Right ventricle myocardium superior (tissue), 1 donor: ENCODE measurements at places on chromosomes 1 and 21. TPM values are rescaled to one million over a fixed set of nuclear protein-coding genes. Genes with fewer than 3 reads are reported as not detected.

The CELA2A gene
- total RNA-seq: not detected

The ANKRD65 gene
- total RNA-seq: 1.8 TPM

The CD5L gene
- total RNA-seq: 4.9 TPM

The FMO3 gene
- total RNA-seq: 1.2 TPM

The OR6F1 gene
- total RNA-seq: not detected

The MLLT11 gene
- 2.9 TPM for total RNA-seq

The ITLN1 gene
- 2.3 TPM for total RNA-seq

The XCL1 gene
- total RNA-seq: 0.48 TPM

The LCK gene
- total RNA-seq: 0.51 TPM

The BSND gene
- total RNA-seq: not detected

The OVAAL gene
- 1.1 TPM for total RNA-seq

The CLCNKA gene
- total RNA-seq: 0.35 TPM

The NTPCR gene
- 56.9 TPM for total RNA-seq

GRCh38 chr1:45266151-45266801 is 59.9 kb upstream of the ZSWIM5 start:
- DNase-seq: peak; percentile 68

GRCh38 chr1:244057474-244058385 is 6.6 kb downstream of the ZBTB18 start:
- DNase-seq: no peak

- no peak for DNase-seq
These were observed 738.0 kb downstream of the PTPRU start for GRCh38 chr1:29974316-29974724.

DNA sequence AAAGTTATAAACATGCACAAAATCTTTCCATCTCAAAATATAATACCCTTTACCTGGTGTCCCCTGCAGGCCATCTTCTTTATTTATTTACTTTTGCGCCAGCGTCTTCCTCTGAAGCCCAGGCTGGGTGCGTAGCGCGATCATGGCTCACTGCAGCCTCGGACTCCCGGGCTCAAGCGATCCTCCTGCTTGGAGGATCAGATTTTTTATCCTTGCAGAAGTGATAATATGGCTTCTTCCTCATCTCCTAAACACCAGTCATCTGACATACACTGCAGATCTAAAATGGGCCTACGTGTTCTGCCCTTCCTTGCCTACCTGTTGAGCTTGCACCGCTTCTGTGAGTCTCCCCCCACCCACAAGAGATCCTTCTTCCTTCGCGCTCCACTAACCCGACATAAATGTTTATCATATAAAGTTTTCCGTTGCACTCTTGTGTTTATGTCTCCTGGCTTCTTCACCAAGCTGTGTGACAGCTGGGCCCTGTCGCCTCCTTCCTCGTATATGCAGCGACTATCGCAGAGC is 506 bp upstream of the SRP9 start:
- no peak for DNase-seq

DNA sequence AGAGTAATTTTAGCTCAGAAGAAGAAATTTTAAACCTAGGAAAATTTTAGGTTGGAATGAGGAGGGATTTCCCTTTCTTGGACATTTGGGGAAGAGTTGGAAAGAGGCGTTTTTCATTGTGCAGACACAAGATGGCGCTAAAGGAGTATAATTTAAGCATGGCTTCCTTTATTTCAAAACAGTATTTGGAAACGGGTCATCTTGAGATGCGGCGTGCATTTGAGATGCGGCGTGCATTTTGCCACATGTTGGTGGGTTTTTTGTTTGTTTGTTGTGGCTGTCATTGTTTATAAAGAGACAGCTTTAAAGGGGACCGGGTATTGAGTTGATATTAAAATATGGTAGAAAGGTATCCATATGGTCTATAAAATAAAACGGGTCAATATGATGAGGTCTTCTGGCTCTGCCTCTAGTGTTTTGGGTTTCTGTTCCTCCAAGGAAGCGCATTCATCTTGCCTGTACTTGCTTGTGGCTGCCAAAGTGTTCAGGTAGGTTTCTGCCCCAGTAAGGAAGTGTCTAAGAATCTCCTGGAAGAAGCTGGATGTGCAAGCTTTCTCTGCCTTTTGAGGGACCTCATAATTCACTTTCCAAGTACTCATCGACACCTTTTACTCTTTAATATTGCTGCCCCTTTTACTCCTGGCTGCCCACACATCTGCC is 210.3 kb downstream of the SLC35F3 start:
- no peak for DNase-seq

DNA sequence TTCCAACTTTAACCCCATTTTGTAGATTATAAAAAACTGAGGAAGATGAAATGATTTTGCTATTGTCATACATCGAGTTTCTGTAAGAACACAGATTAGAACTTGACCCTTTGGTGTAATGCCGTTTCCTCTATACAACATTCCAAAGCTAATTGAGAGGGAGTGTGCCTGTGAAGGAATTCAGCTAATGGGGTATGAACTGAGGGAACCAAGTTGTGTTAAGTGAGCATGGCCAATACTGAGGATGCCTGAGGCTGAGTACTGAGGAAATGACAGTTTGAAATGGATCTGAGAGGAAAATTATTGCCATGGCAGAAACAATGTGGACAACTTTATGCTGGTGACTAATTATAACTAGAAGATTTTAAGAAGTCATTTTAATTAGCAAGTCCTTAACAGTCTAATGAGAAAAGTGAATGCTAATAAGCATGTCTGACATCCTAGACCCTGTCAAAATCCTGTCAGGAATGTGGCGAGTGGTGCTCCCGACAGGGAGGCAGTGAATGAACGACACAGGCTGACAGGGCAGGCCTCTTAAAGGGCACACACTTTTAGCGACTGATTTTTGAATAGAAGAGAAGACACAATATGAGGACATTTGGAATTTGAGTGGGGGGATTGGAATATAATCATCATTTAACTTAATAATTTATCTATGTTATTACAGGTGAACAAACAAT is 262.5 kb downstream of the HLX start:
- no peak for DNase-seq

GRCh38 chr1:3656450-3657095 is 4.3 kb downstream of the TP73 start:
- peak; percentile 22 for DNase-seq

- peak; percentile 72 for DNase-seq
These were observed 38.1 kb downstream of the TNFRSF9 start for GRCh38 chr1:7902478-7903085.

- no peak for DNase-seq
These were observed 1.1 kb downstream of the WARS2 start for GRCh38 chr1:119139403-119139802.

DNA sequence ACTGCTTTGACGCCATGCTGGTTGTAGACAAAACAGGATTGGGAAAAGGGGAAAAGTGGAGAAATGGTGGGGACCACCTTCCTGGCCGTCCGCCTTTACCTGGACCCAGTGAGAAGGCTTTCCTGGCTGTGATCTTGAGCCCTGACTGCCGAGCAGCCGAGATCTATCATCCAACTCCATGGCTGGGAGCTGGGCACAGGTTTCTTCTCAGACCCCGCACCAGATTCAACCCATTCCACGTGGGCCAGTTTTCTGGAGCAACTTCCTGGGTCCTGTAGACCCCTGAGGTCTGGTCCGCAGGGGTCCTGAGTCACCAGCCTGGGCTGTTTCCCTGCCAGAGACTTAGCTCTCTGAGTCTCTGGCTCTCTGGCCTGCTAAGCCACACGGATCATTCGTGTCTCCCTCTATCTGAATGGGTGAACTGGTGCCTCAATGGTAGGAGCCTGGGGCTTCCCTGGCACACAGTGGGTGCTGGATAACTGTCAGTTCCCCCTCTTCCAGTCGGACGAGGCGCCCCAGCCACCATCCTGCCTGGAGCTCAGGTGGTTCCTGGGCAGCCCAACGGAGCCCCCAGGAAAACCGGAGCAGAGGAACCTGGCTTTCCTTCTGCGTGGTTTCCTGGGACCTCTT is 4.5 kb upstream of the NPHP4 start:
- peak; percentile 3 for DNase-seq

DNA sequence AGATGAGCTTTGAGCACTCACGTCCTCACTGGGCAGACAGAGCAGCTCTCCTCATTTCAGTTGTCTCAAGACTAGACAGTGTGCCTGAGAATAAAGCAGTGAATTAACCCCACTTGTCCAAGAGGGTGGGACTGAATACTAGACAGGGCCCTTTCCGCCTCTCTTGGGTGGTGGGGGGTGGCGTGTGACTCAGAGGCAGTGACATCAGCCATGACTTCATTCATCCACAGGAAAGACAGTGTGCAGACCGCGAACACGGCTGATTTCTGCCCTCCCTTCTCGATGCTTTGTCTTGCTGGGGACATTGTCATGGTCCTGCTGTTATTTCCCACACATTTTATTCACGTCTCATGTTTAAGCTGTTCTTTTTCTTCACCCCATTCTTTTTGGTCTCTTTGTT is 64.9 kb downstream of the FGGY start:
- DNase-seq: peak; percentile 37

- no peak for DNase-seq
These were observed 12.3 kb upstream of the SDC3 start for GRCh38 chr1:30920827-30921226.

DNA sequence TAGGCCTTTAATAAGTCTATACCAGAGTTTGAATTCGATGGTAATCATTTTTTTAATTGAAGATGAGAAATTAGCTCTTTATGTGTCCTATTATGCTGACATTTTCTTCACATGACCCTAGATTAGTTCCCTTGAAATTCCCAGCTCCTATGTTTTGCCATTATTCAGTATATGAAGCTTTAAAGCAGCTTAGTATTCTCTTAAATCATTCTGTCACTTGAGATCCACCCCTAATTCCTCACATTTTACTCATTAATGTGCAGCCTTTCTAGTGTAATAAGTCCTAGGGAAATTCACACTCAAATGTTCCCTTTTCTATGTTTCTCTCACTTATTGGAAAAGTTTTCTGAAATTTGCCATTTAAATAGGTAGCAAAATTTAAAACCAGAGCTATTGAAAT is 704.5 kb upstream of the B3GALT2 start:
- DNase-seq: no peak

- no peak for DNase-seq
These were observed 99.2 kb upstream of the COG2 start for GRCh38 chr1:230543085-230543484.

- DNase-seq: no peak
These were observed 153.8 kb downstream of the PTPRU start for GRCh38 chr1:29390075-29390474.

GRCh38 chr1:61247051-61247825 is 164.9 kb downstream of the NFIA start:
- DNase-seq: no peak

DNA sequence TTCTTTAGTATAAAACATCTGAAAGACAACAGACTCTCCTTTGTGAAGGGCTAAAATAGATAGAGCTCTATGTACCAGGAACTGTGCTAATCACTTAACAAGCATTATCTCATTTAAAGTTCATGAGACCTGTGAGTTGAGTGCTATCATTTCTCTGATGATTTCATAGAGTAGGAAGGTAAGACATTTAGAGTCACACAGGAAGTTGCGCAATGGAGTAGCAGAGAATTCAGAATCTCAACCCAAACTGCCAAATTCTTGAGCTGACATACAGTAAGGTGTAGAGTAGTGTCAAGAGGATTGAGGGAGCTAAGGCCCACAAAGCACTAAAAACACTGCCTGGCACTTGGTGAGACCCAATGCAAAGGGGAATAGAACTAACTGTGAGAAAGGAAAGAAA is 384.3 kb downstream of the NTNG1 start:
- DNase-seq: no peak

GRCh38 chr1:198179556-198179981 is 22.8 kb downstream of the NEK7 start:
- DNase-seq: no peak

- DNase-seq: no peak
These were observed 259 bp downstream of the KCNT2 start for GRCh38 chr1:196607981-196608380.

GRCh38 chr1:175481126-175482070 is 262.0 kb downstream of the TNR start:
- DNase-seq: no peak

DNA sequence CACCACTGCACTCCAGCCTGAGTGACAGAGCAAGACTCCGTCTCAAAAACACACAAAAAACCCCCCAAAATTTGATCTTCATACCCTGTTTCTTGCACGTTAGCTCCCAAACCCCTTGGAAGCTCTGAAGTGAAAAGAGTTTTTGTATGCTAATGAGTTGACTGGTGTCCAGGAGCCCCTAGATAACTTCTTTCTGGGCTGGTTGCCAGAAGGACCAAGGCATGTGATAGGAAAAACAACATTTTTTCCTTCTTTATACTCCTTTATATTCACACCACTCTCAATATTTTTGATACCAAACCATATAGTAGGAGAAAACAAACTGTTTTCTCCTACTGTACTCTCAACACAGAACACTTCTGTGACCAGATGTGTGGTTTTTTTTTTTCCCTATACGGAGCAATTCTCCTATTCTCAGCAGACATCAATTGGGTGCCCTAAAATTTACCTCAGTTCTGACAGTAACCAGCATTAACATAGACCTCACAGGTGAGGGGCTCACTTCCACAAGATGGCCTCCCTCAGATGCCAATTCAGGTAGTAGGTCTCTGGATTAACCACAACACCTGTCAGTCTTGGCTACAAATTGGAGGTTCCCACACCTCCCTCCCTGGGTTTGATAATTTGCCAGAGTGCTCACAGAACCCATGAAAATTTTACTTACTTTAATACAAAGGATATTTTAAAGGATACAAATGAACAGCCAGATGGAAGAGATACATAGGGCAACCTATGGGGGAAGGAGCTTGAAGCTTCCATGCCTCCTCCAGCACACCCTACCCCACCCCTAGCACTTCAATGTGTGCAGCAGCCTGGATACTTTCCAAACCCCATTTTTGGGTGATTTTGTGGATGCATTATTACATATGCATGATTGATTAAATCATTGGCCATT is 25.6 kb downstream of the ZYG11B start:
- no peak for DNase-seq

DNA sequence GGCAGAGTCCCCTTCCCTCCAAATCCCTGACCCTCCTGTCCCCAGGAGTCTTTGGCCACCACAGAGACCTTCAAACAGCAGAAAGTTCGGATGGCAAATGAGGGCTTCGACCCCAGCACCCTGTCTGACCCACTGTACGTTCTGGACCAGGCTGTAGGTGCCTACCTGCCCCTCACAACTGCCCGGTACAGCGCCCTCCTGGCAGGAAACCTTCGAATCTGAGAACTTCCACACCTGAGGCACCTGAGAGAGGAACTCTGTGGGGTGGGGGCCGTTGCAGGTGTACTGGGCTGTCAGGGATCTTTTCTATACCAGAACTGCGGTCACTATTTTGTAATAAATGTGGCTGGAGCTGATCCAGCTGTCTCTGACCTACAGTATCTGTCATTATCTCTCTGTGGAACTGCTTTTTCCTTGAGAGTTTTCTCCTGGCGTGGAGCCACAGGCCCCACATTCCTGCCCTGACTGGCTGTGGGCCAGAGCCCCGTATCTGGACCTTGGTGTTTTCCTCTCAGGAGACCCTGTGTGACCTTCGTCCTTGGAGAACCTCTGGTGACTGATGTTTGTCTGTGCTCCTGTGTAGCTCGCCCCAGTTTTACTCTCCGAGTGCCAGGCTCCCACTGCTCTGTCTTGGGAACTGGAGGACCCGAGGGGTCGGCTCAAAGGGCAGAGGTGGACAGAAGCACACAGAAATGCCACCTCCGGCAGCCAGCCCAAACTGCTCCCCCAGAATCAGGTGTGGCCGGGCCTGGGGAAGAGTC is 4.8 kb downstream of the SLC27A3 start:
- no peak for DNase-seq
